ENCODE measurements at places on chromosomes 1 and 21.

GRCh38 chr1:33719771-33720670 is 143.9 kb upstream of the HMGB4 start:
- H3K27me3 ChIP-seq, result no peaks in the 10 kb centered on the region
- H3K4me3 ChIP-seq, result no peak overlapping the region
- H3K36me3 ChIP-seq, result peaks cover 15% of the 10 kb centered on the region
- no peak overlapping the region for H3K27ac ChIP-seq
- no peaks in the 10 kb centered on the region for H3K4me1 ChIP-seq

DNA sequence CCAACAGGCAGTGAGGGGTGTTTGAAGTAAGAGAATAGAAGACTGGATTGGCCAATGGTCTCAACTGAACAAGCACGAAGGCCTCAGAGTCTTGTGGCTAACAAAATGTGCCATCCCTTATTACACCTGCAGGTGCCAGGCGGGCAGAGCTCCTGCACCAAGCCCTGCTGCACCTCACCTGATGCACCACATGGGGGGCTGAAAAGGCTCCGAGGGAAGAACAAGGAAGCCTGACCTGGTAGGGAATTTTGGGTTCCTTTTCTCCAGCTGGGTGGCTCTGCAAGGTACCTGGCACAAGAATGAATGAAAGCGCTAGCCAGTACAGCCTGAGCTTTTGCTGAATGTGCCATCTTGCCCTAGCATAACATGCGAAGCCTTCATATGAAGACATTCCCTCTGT is 9.7 kb downstream of the HSD3B1 start:
- H3K36me3 ChIP-seq, result no peaks in the 10 kb centered on the region
- no peaks in the 10 kb centered on the region for H3K4me1 ChIP-seq
- no peak overlapping the region for H3K4me3 ChIP-seq
- DNase-seq, result peak; percentile 13
- H3K27me3 ChIP-seq, result no peaks in the 10 kb centered on the region

- H3K36me3 ChIP-seq, result no peaks in the 10 kb centered on the region
- DNase-seq, result no peak
- H3K27ac ChIP-seq, result no peak overlapping the region
- no peak overlapping the region for H3K4me3 ChIP-seq
These were observed 413.7 kb downstream of the PTPRU start for GRCh38 chr1:29650041-29650400.

GRCh38 chr1:31675161-31675560 is 28.7 kb downstream of the COL16A1 start:
- DNase-seq, result no peak
- H3K4me1 ChIP-seq, result peaks cover 2% of the 10 kb centered on the region
- H3K4me3 ChIP-seq, result no peak overlapping the region
- H3K36me3 ChIP-seq, result no peaks in the 10 kb centered on the region

DNA sequence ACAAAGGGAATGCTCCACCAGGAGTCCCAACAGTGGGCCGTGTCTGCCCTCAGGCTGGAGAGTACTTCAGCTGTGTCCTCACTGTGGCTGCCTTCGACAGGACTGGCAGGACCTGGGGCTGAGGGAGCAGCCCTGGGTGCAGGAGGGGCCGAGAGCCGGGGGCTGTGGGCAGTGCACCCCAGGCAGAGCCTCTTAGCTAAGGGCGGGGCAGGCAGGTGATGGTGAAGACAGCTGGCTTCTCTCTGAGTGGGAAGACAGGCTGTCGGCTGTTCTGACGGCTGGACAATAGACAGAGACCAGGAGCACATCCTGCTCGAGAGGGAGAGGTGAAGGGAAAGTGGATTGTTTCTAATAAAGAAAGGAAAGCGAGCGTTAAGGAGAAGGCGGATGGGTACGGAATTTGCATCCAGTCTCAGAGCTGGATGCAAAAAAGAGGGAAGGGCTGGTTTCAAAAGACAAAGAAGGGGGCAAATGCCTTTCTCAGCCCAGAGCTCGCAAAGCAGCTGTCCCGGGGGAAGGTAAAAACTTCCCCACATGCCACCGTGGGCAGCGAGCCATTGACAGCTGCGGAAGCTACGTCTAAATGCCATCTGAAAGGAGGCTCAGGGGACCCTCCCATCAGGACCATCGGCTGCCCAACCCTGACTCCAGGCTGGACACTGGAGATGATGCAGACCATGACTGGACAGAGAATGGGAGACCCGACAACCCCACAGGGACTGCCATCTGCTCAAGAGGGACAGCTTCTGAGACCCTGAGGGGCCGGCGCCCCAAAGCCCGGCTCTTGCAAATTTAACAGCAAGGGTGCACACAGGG is 92.0 kb downstream of the STUM start:
- H3K4me1 ChIP-seq, result peaks cover 1% of the 10 kb centered on the region
- DNase-seq, result no peak
- no peak overlapping the region for H3K27ac ChIP-seq
- no peak overlapping the region for H3K4me3 ChIP-seq
- no peaks in the 10 kb centered on the region for H3K36me3 ChIP-seq

DNA sequence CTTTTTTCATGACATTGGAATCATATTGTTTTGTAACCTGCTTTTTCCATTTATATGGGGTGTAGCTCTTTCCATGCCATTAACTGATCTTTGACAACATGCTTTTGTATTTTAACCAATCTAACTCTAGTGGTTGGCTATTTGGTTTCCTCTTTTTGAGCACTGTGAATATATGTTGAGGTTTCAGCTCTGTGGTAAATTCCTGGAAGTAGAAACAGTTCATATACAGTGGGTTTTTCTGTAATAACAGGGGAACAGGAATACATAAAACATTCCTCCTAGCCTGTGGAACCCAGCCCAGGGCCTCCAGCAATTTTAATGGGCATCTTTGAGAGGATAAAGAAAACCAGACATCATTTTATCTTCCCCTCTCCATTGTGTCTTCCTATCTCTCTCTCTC is 17.4 kb downstream of the AZIN2 start:
- H3K27me3 ChIP-seq, result 0 out of 2 replicates have a peak, but pooled peaks cover 3% of the 10 kb centered on the region
- no peak overlapping the region for H3K4me3 ChIP-seq

DNA sequence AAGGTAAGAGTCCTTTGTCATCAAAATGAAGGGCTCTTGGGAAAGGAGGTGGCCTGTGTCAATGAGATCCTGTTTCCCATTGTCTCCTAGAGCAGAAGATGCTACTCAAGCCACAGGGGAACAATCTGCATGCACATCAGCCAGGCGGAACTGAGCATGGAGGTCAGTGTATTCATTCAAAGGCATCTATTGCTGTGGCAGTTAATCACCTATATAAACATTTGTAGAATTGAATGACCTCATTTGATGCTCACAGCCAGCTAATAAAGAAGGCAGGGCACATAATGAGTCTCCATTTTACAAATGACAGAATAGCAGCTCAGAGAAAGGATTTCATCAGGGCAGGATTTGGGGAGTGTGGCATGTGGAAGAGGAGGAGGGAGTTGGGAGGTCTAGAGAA is 5.7 kb upstream of the FYB2 start:
- no peak overlapping the region for H3K27ac ChIP-seq
- H3K4me1 ChIP-seq, result no peaks in the 10 kb centered on the region
- no peaks in the 10 kb centered on the region for H3K36me3 ChIP-seq
- H3K27me3 ChIP-seq, result no peaks in the 10 kb centered on the region
- DNase-seq, result no peak

DNA sequence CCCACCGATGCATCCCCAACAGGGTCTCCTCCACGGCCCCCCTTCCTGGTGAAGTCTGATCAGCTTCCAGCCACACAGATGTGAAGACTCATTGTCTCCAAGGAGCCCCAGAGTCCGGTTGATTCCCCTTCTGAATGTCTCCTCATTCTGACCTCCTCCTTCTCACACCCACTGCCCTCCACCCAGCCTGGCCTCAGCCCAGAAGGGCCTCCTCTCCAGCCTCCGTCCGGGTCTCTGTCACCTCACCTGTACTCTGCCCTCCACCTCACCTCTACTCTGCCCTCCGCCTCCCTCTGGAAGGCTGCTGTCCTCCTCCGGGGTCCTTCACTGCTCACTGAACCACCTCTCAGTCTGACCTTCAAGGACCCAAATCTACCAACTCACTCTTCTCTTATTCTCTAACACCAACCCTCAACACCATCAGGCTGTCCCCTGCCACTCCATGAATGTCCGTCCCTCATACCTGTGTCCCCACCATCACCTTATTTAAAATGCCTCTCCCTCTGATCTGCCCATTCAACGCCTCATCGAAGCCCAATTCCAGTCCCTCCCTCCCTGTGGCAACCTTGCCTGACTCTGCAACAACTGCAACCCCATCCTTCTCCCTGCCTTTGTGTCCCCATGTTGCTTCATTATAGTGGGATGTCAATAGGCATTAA is 201.2 kb downstream of the TOMM20 start:
- no peak overlapping the region for H3K4me3 ChIP-seq
- H3K27ac ChIP-seq, result no peak overlapping the region
- no peaks in the 10 kb centered on the region for H3K36me3 ChIP-seq
- no peaks in the 10 kb centered on the region for H3K27me3 ChIP-seq
- H3K4me1 ChIP-seq, result peaks cover 3% of the 10 kb centered on the region
- no peak for DNase-seq

DNA sequence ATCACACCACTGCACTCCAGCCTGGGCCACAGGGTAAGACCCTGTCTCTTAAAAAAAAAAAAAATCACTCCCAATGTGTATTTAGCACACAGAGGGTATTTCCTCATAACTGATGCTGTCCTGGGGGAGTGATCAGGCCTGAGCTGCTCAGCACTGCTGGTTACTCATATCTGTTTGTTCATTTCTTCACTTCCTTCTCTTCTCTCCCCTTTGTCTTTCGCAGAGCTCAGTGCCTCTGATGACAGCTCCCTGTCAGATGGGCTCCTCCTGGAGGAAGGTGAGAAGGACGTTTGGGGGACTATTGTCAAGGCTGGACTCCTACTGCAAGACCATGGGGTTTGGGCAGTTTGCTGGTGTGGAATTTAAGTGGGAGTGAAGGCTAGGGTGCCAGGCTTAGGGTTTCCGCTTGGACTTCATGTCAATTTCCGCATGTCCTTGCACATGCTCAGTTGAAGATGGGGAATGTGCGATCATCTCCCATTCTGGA is 13.0 kb downstream of the INAVA start:
- H3K4me1 ChIP-seq, result no peaks in the 10 kb centered on the region
- peaks cover 26% of the 10 kb centered on the region for H3K36me3 ChIP-seq
- no peak for DNase-seq
- H3K27me3 ChIP-seq, result no peaks in the 10 kb centered on the region
- H3K4me3 ChIP-seq, result no peak overlapping the region
- H3K27ac ChIP-seq, result no peak overlapping the region

DNA sequence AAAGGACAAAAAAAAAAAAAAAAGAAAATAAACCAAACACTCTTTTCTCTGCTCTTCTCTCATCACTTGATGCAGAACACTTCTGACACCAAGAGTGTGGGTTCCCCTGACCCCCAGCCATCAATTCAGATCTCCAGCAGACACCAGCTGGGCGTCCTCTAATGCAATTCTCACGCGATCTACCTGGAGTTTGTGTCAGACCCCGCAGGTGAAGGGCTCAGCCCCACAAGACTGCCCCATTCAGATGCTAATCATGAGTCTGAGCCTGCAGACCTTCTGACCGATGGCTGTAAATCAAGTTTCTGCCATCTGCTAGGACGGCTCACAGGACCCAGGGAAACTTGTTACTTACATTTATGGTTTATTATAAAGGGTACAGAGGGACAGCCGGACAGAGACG is 133.6 kb upstream of the C1orf174 start:
- H3K27me3 ChIP-seq, result no peaks in the 10 kb centered on the region
- no peak overlapping the region for H3K27ac ChIP-seq
- no peaks in the 10 kb centered on the region for H3K36me3 ChIP-seq
- no peak overlapping the region for H3K4me3 ChIP-seq
- no peak for DNase-seq

GRCh38 chr1:240100371-240100934 is 8.8 kb downstream of the FMN2 start:
- no peak overlapping the region for H3K27ac ChIP-seq
- no peaks in the 10 kb centered on the region for H3K27me3 ChIP-seq
- H3K4me3 ChIP-seq, result no peak overlapping the region
- DNase-seq, result no peak
- H3K36me3 ChIP-seq, result no peaks in the 10 kb centered on the region

DNA sequence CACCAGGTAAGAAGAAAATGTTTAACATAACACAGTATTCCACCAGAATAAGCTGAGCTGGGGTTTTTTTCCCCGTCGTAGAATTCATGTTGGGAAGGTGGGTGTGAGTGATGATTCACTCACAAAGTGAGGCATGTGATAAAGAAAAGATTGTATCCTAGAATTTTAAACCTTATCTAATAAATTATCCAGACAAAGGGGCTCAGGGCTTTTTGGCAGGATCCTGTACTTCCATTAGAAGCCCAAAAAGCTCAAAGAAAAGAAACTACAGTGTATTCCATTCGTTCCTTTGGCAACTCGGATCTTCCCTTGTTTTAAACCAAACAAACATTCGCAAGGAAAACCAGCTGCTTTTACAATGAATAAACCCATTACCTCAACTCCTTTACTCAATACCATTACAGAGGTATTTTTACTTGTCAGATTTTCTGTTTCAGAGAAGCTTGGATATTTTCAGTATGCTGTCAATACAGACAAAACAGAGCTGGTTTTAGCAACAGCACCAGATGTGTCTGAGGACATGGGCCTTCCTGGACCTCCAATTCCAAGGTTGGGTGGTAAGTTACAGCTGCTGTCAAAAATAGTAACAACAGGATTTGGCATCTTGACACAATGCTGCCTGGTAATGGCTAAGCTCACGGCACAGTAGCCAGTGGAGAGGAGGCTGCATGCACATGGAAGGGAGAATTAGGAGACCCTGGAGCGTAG is 159.9 kb upstream of the RUNX1 start:
- H3K4me3 ChIP-seq, result no peak overlapping the region
- no peak for DNase-seq
- no peaks in the 10 kb centered on the region for H3K4me1 ChIP-seq
- no peaks in the 10 kb centered on the region for H3K36me3 ChIP-seq

DNA sequence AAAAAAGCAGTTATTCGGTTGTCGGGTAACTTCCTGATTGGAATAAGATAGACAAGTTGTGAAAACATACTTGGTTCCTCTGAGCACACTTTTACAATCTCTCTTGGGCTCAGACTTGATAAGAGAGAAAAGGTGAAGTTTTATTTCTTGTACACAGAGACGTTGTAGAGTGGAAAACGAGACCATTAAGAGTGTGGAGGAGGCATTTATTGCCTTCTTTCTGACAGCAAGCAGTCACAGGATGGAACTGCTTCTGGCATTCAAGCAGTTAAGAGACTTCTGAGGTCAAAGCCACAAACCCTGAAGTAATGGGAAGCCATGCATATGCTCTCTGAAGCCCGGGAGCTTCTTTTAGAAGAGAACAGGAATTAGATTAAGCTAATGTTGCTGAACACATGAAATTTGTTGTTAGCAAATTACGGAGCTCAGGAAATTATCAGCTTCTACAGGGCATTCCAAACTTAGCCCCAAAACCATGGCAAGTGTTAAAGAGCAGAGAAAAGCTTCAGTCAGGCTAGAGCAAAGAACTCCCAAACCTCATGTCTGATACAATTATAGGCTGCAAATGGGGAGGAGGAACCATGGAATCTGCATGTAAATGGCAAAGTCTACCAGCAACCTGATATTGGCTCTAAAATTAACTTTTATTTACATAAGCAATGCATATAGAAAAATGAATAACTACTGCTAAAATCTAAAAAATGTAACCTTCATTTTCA is 26.0 kb downstream of the S1PR1 start:
- no peaks in the 10 kb centered on the region for H3K4me1 ChIP-seq
- no peak for DNase-seq
